Pancreas (tissue), 10 donors: ENCODE measurements at places on chromosomes 1 and 21. TPM values are rescaled to one million over a fixed set of nuclear protein-coding genes. Genes with fewer than 3 reads are reported as not detected.

GRCh38 chr1:180358649-180359048 lies 128.6 kb downstream of the LHX4 start:
- no peaks in the 10 kb centered on the region for H3K4me1 ChIP-seq
- no peaks in the 10 kb centered on the region for H3K36me3 ChIP-seq
- no peak overlapping the region for H3K4me3 ChIP-seq
- DNase-seq = no peak
- H3K27ac ChIP-seq = no peak overlapping the region

- H3K4me1 ChIP-seq = no peaks in the 10 kb centered on the region
- H3K27me3 ChIP-seq = no peaks in the 10 kb centered on the region
- no peaks in the 10 kb centered on the region for H3K36me3 ChIP-seq
- no peak overlapping the region for H3K4me3 ChIP-seq
- no peak overlapping the region for H3K27ac ChIP-seq
Observed at GRCh38 chr1:147834181-147834580, 68.4 kb upstream of the GJA8 start.

ZYG11B gene
- 6.8 TPM for total RNA-seq

DNA sequence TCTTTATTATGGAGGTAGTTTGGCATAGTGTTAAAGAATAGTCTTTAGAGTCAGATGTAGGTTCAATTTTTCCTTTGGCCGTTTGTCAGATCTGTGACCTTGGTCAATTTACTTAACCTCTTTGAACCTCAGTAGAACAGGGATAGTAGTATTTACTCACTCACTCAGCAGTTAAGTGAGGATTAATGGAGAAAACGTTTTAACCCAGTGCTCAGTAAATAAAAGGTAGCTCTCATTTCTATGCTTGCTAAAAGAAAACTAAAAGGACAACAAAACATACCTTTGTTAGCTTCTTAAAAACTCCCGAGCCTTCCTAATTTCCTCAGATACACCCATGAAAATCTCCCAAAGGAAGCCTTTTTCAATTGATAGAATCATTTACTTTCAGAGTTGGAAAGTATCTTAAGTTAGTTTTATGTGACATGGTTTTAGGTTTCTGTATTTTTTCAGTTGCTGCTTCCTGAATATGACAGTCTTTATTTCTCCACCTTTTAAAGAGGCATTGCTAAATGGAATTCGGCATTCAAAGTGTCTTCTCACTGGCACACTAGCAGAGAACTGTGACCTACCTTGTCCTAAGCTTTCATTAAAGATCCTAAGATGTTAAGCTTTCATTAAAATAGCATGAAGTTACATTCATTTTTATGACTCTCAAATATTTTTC lies 7.8 kb downstream of the ABCD3 start:
- H3K36me3 ChIP-seq = no peaks in the 10 kb centered on the region
- DNase-seq = peak; percentile 46
- H3K27me3 ChIP-seq = no peaks in the 10 kb centered on the region
- peak overlapping the region; percentile 37 for H3K27ac ChIP-seq

- H3K36me3 ChIP-seq = no peaks in the 10 kb centered on the region
- H3K4me3 ChIP-seq = no peak overlapping the region
- no peak for DNase-seq
Observed at GRCh38 chr1:57206038-57206437, 217.8 kb downstream of the DAB1 start.

SPRR2F gene
- total RNA-seq = 0.35 TPM

GBP2 gene
- 17.0 TPM for total RNA-seq

TMOD4 gene
- total RNA-seq = not detected

GRCh38 chr1:5491207-5491904 lies 500.9 kb downstream of the NPHP4 start:
- H3K4me3 ChIP-seq = no peak overlapping the region
- H3K36me3 ChIP-seq = no peaks in the 10 kb centered on the region
- no peaks in the 10 kb centered on the region for H3K27me3 ChIP-seq
- DNase-seq = no peak

- no peak overlapping the region for H3K27ac ChIP-seq
- H3K4me3 ChIP-seq = no peak overlapping the region
- peaks cover 9% of the 10 kb centered on the region for H3K4me1 ChIP-seq
Observed at GRCh38 chr1:64581843-64582185, 111.9 kb downstream of the CACHD1 start.

- H3K27me3 ChIP-seq = no peaks in the 10 kb centered on the region
- no peak overlapping the region for H3K4me3 ChIP-seq
- H3K27ac ChIP-seq = no peak overlapping the region
- no peaks in the 10 kb centered on the region for H3K4me1 ChIP-seq
- DNase-seq = no peak
Observed at GRCh38 chr1:162147760-162148159, 78.3 kb downstream of the NOS1AP start.

- no peak overlapping the region for H3K27ac ChIP-seq
- no peaks in the 10 kb centered on the region for H3K27me3 ChIP-seq
- H3K4me1 ChIP-seq = peaks cover 16% of the 10 kb centered on the region
- no peak overlapping the region for H3K4me3 ChIP-seq
Observed at GRCh38 chr1:209029737-209030136, 553.8 kb upstream of the CAMK1G start.

GRCh38 chr1:40090652-40091355 lies 6.2 kb downstream of the PPT1 start:
- no peaks in the 10 kb centered on the region for H3K27me3 ChIP-seq
- H3K36me3 ChIP-seq = no peaks in the 10 kb centered on the region
- H3K4me3 ChIP-seq = no peak overlapping the region
- DNase-seq = no peak

GRCh38 chr1:71269179-71269578 lies 188.3 kb upstream of the ZRANB2 start:
- no peaks in the 10 kb centered on the region for H3K4me1 ChIP-seq
- no peak overlapping the region for H3K27ac ChIP-seq
- H3K27me3 ChIP-seq = no peaks in the 10 kb centered on the region
- H3K36me3 ChIP-seq = no peaks in the 10 kb centered on the region
- DNase-seq = no peak
